NCI-H2081 (cell line): ENCODE measurements at places on chromosomes 16 and 17.
A peak's percentile ranks its signal among the peaks of the same experiment; 100 is the strongest.

DNA sequence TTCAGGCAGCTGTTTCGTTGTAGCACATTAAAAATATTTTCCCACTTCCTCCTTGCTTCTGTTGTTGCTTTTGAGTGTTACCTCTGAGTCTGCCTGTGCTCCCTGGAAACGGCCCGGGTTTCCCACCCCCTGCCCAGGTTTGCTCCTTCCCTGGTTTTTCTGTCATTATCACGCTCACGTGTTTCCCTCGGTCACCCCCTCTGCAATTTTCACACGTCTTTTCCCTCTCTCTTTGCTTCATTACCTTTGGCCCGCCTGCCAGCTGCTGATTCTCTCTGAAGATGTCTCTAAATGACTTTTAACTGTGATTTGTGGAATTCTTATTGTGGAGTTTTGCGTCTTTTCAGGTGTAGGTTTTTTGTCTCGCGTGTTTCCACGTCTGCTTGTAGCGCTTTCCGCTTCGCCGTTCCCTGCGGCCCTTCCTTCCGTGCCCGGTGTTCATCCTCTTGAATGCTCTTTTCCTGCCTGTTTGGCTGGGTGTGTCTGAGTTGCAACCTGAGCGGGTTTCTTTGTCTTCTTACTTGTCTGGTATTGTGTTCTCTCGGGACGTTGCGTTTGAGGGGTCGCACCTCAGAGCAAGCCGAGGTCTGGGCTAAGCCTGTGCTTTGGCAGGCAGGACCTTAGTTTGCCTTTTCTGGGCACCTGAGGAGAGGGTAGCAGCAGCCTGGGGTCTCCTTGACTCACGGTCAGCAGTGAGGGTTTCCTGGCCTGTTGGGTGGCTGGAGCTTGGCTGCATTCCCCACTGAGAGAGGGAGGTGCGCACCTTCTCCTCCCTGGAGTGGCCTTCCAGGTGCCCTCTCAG is 96.3 kb upstream of the ZNF750 start:
- DNase-seq, result no peak

- DNase-seq, result no peak
Observed at GRCh38 chr17:19248928-19249574, 11.9 kb downstream of the EPN2 start.

DNA sequence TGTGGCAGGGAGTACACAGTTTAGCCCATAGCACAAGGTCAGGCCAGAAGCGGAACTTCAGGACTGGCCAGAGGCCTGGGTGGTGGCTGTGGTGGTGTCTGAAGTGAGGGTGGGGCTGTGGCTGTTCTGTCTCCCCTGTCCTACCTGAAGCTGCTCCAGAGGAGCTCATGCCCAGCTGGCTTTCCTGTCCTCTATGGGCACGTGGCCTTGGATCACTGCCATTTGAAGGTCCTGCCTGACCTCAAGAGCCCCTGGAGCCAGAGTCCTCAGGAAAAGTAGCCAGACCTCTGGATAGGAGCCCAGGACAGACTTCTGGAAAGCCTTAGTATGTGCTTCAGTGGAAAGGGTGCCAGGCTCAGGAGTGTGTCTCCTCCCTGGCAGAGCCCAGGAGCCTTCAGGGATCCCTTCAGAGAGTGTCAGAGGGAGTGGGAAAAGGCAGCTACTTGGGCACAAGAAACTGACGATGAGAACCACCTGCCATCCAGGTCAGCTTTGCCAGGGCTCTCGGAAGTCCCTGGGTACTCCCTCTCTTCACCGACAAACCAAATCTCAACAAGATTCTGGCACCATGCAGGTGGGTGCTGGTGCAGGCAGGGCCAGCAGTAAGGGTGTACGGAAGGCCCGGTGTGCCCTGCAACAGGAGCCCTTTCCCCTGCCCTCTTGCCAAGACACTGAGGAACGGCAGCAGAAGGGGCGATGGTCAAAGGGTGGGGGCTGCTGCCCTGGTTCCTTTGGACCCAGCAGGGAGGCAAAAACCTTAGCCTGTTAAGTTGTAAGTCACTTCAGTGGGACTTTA is 153.7 kb downstream of the NTN1 start:
- DNase-seq, result no peak

DNA sequence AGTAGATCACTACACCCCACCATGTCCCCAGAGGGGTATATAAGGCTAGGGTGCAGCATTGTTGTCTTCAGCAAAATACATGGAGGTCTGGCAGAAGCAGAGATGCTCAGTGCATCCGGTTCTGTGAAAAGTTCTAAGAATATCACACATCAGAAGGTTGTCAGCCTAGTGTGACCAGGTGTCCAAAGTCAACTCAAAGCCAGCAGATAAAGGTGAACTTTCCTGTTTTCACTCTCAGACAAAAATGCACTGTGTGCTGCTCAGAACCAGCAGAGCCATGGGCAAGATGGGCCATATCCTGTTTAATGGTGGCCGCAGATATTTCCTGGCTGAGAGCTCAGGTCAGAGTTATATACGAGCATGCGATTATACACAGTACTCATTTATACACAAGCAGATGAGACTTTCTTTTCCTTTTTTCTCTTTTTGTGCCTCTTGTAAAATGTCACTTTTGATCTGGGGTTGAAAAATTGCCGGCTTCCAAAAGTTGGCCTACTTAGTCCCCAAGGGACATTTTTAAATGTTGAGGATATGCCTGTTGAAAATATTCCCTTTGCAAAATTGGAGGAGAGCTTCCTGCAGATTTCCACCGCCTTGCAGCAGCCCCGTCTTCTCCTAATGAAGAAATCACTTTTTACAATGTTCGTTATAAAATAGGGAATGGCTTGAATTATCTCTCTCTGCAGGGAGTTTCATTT is 425.6 kb upstream of the SALL1 start:
- no peak for DNase-seq

DNA sequence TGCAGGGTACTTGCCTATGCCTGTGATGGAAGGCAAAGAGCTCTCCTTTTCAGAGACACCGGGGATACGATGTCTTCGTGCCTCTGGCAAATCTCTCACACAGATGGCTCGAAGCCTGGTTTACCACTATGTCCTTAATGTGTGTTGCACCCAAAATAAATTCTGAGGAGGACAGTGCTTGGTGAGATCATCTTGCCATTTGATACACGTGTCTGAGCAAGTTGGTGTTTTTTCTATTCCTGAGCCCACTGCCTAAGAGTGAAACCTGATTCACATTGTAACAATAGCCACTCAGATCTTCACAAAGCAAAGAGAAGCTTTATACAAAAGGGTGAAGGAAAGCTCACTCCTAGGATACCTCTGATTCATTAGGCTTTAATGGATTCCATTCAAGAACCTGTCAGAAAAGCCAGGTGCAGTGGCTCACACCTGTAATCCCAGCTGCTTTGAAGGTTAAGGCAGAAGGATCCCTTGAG is 33.1 kb upstream of the AKAP1 start:
- peak; percentile 76 for DNase-seq

- DNase-seq, result no peak
Observed at GRCh38 chr17:31062346-31062745, 32.4 kb upstream of the NF1 start.

DNA sequence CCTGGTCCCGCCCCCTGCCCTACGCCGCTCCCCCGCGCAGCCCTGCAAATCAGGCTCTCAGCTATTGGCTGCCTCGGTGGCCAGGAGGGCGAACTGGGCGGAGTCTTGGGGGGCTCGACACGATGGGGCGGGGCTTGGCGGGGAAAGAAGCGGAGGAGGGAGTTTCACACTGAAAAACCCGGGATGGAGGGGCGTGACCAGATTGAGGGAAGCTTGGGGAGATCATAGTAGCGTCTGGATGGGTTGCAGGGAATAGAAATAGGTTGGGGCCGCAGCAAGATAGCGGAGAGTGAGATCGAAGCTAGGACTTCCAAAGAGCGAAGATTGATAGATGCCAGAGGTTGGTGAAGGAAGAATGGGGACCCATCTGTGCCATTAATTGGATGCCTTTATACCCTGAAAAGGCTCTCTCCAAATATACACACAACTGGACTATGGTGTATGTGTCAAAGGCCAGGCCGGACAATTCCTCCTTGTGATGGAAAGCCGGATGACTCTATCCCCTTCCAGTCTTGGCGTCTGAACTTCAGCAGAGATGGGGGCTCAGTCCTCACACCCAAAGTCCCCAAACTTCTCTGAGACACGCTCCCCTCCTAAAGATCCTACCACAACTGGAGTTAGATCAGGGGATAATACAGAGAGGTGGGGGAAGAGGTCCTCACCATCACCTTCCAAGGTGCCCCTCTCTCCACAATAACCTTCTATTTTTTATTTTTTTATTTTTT is 376 bp upstream of the STAC2 start:
- DNase-seq, result peak; percentile 76

- no peak for DNase-seq
Observed at GRCh38 chr17:37255432-37255831, 120.4 kb upstream of the C17orf78 start.

GRCh38 chr16:11973070-11973469 is 3.5 kb upstream of the SNX29 start:
- DNase-seq, result no peak

GRCh38 chr17:51745993-51746392 is 412.5 kb downstream of the CA10 start:
- peak; percentile 54 for DNase-seq

- no peak for DNase-seq
Observed at GRCh38 chr17:75490173-75490743, 25.1 kb downstream of the CASKIN2 start.

GRCh38 chr17:50570528-50570927 is 10.0 kb downstream of the CACNA1G start:
- DNase-seq, result no peak

DNA sequence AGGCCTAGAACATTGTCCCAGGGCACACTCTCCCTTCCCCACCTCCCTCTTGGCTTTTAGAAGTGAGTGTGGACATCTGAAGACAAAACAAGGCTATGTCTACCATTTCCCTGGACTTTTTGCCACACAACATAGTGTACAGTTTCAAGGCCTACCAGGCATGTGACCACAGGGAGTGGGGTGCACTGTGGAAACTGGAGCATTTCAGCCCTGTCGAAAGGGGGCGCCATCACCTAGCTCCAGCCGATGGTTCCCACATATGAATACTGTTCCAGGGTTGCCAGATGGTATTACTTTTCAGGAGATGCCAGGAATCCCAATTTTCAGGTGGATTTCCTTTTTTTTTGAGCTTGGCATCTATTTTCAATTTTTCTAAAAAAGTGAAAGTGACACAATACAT is 140.7 kb downstream of the KATNIP start:
- DNase-seq, result no peak

DNA sequence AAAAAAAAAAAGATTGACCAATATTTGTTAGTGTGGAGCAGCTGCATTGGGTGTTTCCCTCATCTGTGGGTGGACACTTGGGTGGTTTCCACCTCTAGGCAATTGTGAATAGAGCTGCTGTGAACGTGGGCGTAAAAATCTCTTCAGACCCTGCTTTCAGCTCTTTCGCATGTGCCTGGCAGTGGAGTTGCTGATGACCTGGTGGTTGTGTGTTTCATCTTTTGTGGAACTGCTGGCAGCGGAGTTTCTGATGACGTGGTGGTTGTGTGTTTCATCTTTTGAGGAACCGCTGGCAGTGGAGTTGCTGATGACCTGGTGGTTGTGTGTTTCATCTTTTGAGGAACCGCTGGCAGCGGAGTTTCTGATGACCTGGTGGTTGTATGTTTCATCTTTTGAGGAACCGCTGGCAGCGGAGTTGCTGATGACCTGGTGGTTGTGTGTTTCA is 21.4 kb downstream of the ZC3H18 start:
- DNase-seq, result no peak

DNA sequence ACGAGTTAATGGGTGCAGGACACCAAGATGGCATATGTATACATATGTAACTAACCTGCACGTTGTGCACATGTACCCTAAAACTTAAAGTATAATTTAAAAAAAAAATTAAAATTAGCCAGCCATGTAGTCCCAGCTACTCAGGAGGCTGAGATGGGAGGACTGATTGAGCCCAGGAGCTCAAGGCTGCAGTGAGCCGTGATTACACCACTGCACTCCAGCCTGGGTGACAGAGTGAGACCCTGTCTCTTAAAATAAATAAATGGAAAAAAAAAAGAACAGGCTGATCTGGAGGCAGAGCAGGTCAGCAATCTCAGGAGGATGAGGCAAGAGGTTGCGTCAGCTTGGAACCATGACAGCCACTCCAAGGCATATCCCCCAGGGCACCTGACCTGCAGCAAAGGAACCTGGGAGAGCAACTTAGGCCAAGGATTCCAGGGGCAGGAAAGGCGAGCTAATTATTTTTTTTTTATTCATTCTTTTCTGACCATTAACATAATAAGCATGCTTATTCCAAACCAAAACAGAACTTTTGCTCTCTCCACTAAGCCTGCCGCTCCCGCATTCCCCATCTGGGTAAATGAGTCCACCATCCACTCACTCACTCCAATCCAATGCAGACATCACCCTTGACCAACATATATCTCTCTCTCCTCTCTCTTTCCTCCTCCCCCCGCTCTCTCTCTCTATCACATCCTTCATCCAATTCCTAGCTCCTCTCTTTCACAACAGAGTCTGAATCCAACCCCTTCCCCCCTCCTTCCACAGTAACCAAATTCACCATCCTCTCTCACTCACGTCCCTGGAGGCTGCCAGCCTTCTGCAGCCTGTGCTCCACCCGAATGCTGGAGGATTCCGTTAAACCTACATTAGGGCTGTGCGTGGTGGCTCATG is 47.7 kb downstream of the TK2 start:
- no peak for DNase-seq

DNA sequence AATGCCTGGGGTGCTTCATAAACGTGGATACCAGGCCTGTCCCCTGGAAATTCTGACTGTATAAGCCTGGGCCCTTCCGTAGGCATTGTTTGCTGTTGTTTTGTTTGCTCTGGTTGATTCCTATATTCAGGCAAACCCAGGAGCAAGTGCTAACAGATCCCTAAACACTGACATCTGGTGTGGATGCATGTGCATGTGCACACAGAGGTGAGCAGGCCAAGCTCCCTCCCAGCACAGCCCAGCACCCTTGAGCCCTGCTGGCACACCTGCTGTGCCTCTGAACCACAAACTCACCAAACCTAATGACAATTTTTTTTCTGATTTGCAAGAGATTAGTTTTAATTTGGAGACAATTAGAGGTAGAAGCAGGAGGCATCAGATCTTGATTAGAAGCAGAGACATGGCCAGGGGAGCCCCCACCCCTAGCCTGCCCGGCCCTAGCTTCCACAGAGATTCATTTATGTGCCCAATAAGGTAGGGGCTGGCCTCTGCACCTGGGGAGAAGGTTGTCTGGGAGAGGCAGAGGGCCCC is 40.4 kb downstream of the TMEM132E start:
- DNase-seq, result no peak

GRCh38 chr17:76371656-76372628 is 12.5 kb upstream of the SPHK1 start:
- no peak for DNase-seq

- no peak for DNase-seq
Observed at GRCh38 chr17:75442168-75443103, 14.0 kb upstream of the TMEM94 start.

GRCh38 chr16:23435500-23435899 is 17.5 kb downstream of the COG7 start:
- DNase-seq, result peak; percentile 56
